OCI-M1 (cell line): ENCODE measurements at places on chromosomes 7 and 10.

GRCh38 chr7:116446212-116446855, 53.2 kb upstream of the CAV2 start:
- no peak for DNase-seq

DNA sequence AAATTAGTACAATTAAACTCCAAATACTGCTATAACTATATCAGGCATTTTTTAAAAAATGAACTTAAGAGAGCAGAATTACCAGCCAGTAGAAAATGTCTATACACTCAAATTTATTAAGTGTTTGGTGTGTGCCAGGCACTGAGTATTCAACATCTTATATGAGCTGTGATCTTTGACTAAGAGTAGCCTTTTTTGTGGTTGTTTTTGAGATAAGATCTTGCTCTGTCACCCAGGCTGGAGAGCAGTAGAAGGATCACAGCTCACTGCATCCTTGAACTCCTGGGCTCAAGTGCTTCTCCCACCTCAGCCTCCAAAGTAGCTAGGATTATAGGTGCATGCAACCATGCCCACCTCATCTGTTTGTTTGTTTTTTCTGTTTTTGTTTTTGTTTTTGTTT, 102.5 kb upstream of the CELF2 start:
- DNase-seq, result peak; percentile 17

- DNase-seq, result no peak
Observed at GRCh38 chr10:21473135-21473534, 52.3 kb downstream of the SKIDA1 start.

DNA sequence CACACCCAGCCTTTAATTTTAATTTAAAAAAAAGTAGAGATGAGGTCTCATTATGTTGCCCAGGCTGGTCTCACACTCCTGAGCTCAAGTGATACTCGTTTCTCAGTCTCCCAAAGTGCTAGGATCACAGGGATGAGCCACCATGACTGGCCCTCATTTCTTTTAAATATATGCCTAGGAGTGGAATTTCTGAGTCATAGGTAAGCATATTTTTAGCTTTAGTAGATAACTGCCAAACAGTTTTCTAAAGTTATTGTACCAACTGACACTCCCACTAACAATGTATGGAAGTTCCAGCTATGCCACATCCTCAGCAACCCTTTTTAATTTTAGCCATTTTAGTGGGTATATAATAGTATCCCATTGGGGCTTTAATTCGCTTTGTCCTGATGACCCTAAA, 13.8 kb upstream of the PPIF start:
- peak; percentile 30 for DNase-seq

DNA sequence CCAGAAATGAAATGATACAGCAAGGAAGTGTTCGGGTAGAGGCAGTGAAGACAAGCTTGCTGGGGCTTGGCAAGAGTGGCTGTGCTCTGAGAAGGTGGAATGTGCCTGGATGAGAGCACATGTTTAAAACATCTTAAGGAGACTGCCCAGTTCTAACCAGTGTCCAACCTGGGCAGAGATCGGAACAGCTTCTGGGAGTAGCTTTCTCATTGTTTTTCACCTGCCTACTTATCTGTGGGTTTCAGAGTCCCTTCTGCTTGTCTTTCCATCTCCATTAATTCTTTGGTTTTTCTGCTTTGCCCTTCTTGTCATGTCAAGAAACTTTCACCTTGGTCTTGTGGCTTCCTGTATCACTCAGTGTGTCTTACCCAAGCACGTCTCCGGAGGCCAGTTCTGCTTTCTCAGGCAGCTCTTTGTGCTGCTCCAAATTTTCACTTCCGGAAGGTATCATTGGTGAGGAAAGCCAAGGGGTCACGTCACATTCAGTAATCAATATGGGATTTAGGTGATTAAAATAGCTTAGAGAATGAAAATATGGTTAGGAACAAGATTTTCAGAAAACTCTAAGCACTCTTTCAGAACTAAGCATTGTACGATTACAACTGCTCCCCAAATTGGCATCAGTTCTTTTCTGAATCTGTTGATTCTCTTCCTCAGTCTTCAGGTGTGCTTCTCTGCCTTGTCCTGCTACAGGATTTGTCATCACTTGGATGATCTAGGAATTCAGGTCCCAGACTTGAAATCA, 5.5 kb upstream of the LAMB4 start:
- no peak for DNase-seq

- peak; percentile 52 for DNase-seq
Observed at GRCh38 chr10:114095559-114096337, 52.1 kb downstream of the ADRB1 start.

DNA sequence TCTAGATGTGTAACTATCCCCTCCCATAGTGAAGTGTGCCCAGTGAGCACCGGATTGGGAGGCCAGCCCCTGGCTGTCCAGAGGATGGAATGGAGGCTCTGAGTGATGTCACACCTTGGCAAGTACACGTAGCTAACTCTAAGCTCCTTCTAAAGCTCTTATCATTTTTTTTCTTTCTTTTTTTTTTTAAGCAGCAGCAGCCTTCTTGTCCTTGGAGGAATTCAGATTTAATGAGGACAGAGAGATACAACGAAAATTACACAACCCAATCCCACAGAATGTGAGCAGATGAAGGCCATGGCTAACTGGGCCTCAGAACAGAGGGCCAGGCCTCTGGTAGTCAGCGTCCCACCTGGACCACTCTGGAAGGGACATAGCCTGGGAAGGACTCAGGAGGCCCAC, 11.3 kb downstream of the TNS3 start:
- no peak for DNase-seq

DNA sequence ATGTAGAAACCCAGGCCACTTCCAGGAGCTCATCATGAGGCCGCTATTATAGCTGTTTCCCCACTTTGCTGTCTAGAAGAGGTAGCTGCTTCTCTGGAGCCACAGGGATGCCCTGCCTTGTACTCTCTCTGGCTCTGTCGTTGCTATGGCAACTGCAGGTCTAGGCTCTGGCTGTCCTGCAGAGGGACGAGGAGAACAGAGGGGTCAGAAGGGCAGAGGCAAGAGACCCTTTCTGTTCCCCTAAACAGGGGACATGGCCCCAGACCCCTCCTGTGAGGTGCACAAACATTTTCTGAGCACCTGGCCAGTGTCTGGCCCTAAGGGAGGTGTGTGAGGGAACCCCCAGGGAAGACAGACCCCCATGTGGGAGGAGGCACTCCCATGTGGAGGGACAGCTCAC, 31.4 kb downstream of the ITPRIP start:
- no peak for DNase-seq

DNA sequence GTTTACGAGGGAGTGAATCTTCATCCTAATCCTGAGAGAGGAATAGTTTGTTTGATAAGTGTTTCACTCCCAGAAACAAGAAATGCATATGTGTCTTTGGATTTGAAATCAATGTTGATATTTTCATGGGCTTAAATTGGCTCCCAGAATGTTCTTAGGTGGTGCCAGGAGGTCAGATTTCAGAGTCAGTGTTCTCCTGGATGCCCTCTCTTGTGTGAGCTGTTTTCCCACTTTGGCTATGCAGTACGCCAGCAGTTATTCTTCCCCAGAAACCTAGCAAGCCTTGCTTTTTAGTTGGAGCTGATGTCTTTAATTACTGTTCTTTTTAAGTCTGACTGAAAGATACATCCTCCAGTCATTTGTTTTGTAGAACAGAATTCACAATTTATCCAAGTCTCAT, 291.4 kb downstream of the DNAJB9 start:
- no peak for DNase-seq

DNA sequence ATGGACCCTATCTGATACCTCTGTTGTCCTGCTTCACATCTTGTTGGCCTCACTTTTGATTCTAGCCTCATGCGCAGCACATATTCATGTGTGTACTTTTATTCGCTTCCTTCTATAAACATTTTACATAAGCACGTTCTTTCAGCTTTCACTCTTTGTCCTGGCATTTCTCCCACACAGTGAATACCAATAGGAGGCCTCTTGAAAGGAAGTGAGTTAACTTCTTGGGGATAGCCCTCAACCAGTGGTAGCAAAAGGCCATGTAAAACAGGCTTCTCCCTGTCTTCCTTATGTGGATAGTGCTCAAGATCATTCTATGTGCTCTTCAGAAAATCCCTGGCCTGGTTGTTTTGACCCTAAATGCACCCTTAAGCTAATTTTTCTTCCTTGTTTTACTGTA, 633.9 kb upstream of the MBL2 start:
- no peak for DNase-seq

DNA sequence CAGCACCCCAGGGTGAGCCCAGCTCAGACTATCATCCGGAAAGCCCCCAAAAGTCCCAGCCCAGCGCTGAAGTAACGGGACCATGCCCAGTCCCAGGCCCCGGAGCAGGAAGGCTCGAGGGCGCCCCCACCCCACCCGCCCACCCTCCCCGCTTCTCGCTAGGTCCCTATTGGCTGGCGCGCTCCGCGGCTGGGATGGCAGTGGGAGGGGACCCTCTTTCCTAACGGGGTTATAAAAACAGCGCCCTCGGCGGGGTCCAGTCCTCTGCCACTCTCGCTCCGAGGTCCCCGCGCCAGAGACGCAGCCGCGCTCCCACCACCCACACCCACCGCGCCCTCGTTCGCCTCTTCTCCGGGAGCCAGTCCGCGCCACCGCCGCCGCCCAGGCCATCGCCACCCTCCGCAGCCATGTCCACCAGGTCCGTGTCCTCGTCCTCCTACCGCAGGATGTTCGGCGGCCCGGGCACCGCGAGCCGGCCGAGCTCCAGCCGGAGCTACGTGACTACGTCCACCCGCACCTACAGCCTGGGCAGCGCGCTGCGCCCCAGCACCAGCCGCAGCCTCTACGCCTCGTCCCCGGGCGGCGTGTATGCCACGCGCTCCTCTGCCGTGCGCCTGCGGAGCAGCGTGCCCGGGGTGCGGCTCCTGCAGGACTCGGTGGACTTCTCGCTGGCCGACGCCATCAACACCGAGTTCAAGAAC, 1.1 kb downstream of the VIM start:
- DNase-seq, result peak; percentile 63

DNA sequence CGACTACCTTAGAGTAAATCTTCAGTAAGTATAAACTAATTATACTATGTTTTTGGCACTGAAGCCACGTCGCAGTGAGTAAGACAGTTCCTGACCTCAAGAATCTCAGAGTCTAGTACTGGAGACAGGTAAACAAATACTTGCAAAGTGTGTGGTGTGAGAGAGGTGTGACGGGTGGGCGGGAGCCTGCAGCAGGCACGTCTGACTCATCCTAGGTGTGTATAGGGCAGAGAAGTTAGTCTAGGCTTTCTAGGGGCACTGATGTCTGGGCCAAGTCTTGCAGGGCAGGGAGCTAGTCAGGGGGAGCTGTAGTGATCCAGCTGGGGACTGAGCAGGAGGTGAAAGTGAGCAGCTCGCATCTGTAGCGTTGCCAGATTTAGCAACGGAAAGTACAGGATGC, 35.9 kb upstream of the SFTPD start:
- no peak for DNase-seq

DNA sequence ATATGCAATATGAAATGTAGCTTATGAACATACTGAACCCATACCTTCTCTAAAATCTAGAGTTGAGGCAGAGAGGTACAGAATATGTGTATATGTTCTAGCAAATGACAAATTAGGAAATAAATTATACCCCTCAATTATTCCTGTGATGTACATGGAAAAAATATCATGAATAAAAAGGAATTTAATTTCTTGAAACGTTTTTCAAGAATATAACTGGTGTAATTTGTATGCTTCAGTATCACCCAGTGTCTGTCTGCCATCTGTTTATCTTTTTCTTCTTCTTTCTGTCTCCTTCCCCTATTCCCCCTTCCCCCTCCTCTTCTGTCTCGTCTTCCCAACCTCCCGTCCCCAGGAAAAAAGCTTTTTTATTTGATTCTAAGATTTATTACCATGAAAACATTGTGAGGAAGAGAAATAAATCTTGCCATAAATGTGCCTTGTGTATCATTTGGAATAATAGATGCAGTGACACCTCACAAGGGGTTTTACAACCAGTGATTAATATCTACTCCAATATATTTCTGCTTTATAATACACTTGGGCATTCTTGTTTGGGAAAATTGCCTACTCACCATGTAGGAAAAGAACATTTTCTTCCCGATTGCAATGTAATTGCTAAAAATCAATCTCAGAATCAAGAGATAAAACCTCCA, 12.2 kb downstream of the LANCL2 start:
- DNase-seq, result no peak

DNA sequence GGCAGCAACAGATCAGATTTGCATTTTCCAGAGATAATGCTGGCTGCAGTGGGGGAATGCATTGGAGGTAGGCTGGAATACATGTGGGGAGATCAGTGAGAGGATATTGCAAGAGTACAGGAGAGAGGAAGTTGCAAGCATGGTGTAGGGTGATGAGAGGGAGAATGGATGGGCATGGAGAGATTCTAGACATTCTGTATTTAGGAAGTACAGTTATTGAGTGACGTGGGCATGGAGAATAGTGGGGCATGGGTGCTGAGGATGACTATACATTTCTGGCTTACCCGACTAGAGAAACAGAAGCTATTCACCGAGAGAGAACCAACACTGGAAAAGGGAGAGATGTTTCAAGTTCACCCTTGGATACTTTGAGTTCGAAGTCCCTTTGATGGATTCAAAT, 116.9 kb upstream of the SVIL start:
- DNase-seq, result no peak

DNA sequence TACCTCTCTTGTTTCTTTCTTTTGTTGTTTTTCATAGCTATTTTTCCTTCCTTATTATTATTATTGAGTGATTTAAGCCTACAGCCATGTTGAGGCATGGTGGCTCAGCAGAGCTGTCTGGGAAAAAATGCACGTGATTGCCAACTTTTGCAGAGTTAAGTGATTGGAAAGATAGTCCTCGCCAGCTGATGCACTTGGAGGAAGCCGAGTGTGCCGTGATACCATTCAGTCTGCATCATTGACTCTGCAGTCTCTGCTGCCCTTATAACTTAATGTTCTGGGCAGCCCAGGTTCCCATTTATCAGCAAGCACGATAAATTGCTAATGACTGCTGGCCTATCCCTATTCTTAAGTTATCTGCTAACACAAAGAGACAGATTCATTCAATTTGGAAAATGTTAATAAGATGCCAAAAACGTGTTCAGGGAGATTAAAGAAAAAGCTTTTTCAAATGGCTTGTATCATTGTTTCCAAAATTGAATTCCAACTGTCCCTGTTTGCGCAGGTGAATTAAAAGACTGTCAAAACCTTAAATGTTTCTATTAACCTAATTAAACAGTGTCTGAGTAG, 232.9 kb upstream of the NPY start:
- no peak for DNase-seq

- DNase-seq, result no peak
Observed at GRCh38 chr7:67618556-67619162, 622.0 kb downstream of the TYW1 start.

GRCh38 chr7:140403878-140404564, at the start of gene RAB19:
Gene RAB19 (plus strand): TSS chr7:140404058. CDS start chr7:140407647, 3,589 bp downstream.
- DNase-seq, result no peak
